Cardiac fibroblast (primary cell): ENCODE measurements at places on chromosomes 16 and 17.

DNA sequence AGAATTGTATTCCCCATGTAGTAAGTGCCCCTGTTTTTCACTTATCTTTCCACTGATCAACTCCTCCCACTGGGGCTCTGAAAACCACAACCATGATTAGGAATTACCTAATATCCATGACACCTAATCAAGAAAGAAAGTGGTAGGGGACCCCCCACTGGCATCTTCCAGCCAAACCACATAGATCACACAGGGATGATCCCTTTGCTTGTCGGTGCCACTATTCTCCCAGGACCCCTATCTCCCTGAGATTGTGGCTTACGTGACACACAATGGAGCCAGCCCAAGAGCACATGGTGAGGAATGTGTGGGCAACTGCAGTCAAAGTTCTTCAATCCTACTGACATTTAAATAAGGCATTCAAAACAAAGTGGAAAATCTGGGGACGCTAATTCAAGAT, 17.6 kb upstream of the DNAH9 start:
- DNase-seq, result no peak

GRCh38 chr17:28258347-28258887, 60.6 kb upstream of the TMEM97 start:
- DNase-seq, result no peak

GRCh38 chr17:78306913-78307312, 53.0 kb downstream of the SOCS3 start:
- no peak for DNase-seq

DNA sequence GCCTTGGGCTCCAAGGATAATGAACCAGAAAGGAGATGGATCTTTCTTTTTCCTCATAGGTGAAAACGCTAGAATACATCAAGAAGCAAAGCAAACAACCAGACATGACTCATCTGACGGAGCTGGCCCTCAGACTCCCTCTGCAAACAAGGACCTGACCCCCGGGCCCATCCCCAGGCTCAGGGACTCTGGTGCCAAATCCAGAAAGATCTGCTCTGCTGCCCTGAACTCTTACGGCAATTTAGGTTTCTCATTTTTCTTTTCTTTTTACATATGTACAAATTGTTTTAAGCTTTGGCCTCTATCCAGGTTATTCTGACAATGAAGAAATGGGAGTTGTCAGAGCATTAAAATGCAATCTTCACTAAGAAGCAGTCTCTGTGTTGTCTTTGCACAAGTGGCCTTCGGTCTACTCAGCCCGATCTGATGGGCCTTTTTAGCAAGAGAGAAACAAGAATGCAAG, 17.7 kb downstream of the KNOP1 start:
- DNase-seq, result peak; percentile 54

DNA sequence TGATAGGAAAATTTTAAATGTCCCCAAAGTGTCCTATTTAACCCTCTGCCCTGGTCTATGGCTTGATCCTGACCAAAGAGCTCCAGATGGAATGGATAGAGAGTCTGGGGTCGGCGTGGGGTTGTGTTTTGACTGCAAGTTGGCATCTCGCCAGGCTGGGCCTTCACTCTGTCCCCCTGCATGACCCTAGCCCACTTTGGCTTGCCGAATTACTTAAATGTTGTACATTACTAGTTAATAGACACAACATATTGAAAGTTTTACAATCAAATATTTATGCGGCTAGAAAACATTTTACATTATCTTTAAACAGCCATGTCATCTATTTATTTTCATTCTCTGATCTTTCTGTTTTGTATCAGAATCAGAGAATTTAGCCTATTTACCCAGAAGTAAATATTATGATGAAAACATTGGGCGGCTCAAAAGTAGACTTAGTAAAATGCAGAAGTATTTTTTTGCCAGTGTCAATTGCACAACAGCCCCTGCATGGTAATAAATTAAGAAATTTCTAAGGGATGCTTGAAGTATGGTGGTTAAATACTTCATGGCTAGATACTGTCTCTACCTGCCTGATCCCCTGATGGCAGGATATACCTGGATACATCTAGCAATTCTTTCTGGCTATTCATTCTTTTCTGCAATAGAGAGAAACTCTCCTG, 18.8 kb upstream of the MYOCD start:
- DNase-seq, result no peak

DNA sequence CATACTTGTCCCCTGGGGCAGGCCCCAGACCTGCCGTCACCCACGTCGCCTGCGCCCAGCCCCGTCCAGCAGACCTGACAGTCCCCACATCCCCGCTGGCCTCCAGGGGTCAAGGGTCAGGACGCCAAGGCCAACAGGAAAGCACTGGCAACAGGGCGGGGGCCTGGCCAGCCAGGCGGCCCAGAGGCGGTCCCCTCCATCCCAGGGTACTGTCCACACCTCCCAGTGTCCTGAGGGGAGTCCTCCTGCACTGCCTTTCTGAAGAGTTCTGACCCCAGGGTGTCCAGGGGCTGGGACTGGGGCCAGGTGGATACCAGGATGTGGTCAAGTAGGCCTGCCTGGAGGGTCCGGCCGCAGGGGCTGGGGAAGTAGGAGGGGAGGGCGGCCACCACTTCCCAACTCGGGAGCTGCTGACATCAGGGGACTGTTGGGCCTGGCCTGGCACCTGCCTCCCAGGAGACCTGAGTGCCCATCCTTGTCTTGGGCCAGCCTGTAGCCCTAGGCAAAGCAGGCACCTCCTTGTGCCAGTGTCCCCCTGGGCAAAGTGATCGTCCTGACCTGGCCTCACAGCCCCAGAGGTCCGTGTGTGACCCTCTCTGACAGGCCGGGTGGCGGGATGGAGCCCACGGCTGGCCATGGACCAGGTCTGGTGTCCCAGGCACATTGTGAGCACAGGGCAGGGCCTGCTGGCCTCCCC, 6.7 kb upstream of the AXIN1 start:
- no peak for DNase-seq

GRCh38 chr17:30567231-30568116, 90.3 kb downstream of the GOSR1 start:
- no peak for DNase-seq

GRCh38 chr16:29820271-29820701, at the start of gene MVP:
Gene MVP, plus strand, starts transcription at chr16:29820462. Its CDS starts 10,088 bp downstream, at chr16:29830550.
- DNase-seq, result peak; percentile 63

DNA sequence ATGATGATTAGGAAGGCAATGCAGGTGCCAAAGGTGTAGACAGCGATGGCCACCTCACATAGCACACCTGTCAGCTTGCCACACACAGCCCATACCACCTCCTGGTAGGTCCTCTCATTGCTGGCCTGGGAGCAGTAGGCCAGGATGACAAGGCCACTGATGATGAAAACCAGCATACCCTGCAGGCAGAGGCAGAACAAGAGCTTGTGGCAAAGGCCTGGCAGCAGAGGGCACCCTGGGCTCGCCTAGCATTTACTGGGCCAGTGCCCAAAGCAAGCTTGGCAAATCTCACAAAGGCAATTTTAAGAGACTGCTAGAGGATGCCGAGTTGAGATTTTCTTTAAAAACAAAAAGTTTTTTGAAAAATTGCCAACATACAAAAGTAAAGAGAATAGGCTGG, 5.9 kb downstream of the SLC38A7 start:
- DNase-seq, result peak; percentile 57

DNA sequence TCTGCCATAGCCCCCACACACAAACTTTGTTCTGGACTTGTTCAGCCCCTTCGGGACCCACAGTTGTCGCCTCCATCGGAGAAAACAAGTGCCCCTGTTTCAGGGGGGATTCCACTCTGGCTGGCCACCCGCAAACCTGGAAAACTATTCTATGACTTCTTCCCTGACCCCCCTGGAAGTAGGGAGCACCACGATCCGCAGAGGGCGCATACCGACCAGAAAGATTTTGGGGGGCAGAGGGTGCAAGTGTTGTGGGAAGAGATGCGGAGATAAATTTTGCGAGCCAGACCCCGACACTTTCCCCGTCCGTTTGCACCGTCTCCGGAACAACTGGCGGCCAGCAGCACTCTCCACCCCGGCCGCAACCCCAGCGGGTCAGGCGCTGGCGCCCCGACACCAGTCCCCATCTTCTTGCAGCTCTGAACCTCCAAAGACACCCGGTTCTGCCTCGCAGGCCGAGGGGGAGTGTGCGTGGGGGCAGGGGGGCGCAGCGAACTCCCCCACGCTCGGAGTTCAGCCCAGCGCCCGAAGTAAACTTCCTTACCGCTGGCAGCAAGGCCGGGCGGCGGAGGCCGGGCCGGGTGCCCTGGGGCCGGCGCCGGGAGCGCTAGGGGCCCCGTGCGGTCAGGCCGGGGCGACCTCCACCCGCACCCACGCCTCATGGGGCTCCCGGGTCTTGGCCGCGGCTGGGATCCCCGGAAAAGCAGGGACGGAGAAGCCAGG, 744 bp downstream of the SALL1 start:
- DNase-seq, result no peak
